ENCODE measurements at places on chromosomes 12 and 14. TPM values are rescaled to one million over a fixed set of nuclear protein-coding genes. Genes with fewer than 3 reads are reported as not detected.

PTPN6 gene
- 115 TPM for total RNA-seq

CHGA gene
- not detected for total RNA-seq

PTCSC3 gene
- not detected for total RNA-seq

CAPS2 gene
- total RNA-seq = 1.1 TPM

IL26 gene
- total RNA-seq = 0.52 TPM

GYS2 gene
- total RNA-seq = not detected

CAMKK2 gene
- 15.8 TPM for total RNA-seq

LYSET gene
- total RNA-seq = 8.1 TPM

GLS2 gene
- total RNA-seq = 2.8 TPM

BDKRB2 gene
- not detected for total RNA-seq

LRFN5 gene
- total RNA-seq = not detected
